Ureter (tissue), 1 donor: ENCODE measurements at places on chromosomes 12 and 14. TPM values are rescaled to one million over a fixed set of nuclear protein-coding genes. Genes with fewer than 3 reads are reported as not detected.
A peak's percentile ranks its signal among the peaks of the same experiment; 100 is the strongest.

GRCh38 chr12:79296871-79297270 lies 393.9 kb downstream of the PAWR start:
- no peak for DNase-seq

Gene ABCD4
- 65.3 TPM for total RNA-seq

- no peak for DNase-seq
Measured at GRCh38 chr14:81123811-81124210, 96.9 kb downstream of the GTF2A1 start.

- DNase-seq = no peak
Measured at GRCh38 chr12:68449196-68449595, 117.0 kb upstream of the MDM1 start.

Gene GUCY2C
- total RNA-seq = not detected

- DNase-seq = no peak
Measured at GRCh38 chr12:32270818-32271710, 128.3 kb upstream of the FGD4 start.

DNA sequence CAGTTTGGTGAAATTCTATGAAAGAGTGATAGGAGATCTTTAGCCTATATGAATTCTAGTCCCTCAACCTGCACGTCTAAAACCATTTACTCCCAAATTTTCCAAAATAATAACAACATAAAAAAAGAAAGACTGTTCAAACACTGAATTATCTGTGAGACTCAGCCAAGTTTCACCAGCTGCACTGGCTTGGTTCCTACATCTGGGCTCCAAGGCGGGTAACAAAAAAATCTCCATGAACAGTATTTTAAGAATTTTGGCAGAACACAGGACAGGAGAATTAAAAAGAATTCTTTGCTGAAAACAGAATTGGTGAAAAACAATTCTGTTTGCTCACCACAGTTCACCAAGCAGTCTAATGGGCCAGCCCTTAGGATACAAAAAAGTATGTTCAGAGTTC lies 536.8 kb upstream of the ATP2B1 start:
- DNase-seq = no peak

DNA sequence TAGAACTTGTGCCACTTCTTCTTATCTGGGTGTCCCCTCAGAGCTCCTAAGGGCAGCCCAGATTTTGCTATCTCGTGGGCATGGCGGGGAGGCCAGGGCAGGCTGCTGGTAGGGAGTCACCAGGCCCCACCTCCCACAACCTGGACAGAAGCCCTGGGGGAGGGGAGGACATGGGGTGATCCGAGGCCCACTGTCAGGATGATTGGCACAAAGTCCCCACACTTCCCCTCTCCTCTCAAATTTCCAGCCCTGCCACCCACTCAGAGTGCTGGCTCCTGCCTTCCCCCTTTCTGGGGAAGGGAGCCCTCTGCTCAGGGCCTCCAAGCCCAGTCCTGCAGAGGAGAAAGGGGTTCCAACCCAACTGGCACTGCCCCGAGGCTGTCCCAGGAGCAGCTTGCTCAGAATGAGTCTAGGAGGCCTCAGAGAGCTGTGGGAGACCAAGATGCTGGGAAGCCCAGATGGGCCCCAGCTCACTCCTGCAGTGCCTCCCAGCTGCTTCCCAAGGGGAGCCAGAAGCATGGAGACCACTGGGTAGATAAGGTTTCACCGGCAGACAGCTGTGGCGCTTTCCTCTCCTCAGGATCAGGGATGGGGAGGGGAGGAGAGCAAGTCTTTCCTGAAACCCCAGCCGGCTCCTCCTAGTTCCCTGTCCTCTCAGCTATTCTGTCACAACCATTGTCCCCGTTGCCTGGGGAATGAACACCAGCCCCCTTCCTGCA lies 82.8 kb downstream of the B4GALNT3 start:
- DNase-seq = no peak

GRCh38 chr14:104442631-104443390 lies 136.8 kb upstream of the C14orf180 start:
- no peak for DNase-seq

GRCh38 chr12:15289192-15289591 lies 33.1 kb upstream of the PTPRO start:
- DNase-seq = no peak

Gene P2RX2
- total RNA-seq = 0.36 TPM

Gene RAB15
- total RNA-seq = 71.4 TPM

Gene CD27
- total RNA-seq = 2.6 TPM

DNA sequence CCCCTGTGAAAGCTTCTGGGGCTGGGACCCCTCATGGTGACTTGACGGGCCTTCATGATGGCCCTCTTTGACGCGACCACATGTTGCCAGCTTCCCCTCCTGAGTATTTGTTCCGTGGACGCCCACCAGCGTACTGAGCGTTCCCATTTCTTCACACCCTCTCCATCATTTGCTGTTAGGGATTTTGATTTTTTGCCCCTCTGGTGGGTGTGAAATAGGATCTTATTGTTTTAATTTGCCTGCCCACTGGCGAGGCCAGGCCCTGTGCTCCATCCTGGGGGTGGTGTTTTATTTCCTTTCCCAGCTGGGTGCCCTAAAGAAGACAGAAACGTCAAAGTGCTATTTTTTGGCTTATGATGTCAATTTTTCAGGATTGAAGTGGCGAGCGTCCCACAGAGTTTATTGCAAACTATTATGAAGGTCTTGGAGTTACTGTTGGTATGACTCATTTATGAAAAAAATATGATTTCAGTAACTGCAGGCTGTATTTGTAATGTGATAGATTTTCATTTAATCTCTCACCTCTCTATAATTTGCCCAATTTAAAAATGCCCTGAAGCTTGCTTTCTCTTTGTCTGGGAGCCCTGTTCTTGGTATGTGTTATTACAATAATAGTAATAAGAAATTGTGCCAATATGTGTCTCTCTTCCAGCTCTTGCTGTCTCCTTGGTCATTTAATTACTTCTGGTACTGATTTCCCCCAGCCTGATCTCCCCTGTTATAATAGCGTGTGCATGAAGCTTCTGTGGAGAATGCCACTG lies 99.6 kb downstream of the SLC25A47 start:
- no peak for DNase-seq

DNA sequence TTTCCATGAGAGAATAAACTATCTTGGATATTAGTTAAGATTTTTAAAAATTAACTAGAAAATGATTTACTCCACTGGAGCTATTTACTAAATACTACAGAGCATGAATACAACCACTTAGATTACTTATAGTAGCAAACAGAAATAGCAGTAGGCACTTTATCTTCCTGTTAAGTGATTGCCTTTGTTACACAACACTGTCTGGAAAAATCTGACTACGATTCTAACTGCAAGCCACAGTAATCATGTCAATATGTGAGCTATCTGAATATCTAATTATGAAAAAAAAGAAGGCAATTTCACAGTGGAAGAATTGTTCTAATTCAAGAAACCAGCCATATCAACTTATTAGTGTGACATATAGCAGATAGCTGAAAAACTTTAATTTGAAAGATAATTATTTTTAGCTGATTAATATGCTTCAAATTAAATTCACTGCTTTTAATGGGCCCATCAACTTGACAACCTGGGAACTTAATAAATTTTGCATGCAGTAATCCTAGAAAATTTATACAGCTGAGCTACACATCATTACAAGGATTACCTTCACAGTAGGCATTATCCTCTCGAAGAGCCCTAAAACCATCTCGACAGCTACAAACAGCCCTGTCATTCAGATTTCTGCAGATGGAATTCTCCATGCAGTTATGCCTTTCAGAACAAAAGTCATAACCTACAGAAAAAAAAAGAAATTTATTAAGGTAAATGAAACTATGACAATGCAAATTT lies 172.8 kb downstream of the NELL2 start:
- DNase-seq = no peak

GRCh38 chr12:25151476-25151875 lies 43.5 kb downstream of the DNAI7 start:
- peak; percentile 65 for DNase-seq

DNA sequence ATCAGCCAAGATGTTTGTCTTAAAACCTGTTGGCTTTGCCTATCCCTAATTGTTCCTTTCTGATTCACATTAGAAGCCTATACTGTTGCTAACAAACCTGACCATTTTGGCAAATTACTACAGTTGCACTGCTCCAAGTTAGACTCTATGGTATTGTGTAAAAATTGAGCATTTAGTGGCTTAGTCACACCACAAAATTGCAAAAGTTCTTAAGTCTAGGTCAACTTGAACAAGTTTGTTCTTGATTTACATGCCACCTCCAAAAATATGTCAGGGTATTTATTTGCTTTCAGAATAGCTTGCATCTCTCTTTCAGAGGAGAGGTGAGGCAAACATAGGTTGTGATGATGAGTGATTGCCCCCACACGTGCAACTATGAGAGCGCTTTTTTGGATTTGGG lies 27.0 kb upstream of the PTHLH start:
- DNase-seq = no peak

Gene CIROP
- not detected for total RNA-seq

GRCh38 chr14:102471921-102472790 lies 37.4 kb downstream of the ANKRD9 start:
- DNase-seq = no peak

DNA sequence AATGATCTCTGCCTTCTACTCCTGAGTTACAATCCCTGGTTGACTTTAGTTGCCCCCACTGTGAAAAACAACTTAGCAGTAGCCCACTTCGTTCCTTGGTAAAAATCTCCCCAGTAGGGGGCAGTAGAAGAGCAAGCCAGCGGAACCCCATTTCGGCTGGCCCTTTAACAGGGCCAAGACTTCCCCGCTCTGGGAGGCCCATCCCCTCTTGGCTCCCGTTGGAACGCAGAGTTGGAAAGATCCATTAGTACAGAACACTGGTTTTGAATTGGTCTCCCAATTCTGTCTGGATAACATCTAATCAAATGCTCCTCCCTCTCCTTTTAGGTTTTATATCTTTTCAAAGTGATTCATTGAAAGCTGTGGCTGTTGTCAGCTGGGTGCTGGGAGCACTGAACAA lies 1133.3 kb downstream of the BCL11B start:
- no peak for DNase-seq

DNA sequence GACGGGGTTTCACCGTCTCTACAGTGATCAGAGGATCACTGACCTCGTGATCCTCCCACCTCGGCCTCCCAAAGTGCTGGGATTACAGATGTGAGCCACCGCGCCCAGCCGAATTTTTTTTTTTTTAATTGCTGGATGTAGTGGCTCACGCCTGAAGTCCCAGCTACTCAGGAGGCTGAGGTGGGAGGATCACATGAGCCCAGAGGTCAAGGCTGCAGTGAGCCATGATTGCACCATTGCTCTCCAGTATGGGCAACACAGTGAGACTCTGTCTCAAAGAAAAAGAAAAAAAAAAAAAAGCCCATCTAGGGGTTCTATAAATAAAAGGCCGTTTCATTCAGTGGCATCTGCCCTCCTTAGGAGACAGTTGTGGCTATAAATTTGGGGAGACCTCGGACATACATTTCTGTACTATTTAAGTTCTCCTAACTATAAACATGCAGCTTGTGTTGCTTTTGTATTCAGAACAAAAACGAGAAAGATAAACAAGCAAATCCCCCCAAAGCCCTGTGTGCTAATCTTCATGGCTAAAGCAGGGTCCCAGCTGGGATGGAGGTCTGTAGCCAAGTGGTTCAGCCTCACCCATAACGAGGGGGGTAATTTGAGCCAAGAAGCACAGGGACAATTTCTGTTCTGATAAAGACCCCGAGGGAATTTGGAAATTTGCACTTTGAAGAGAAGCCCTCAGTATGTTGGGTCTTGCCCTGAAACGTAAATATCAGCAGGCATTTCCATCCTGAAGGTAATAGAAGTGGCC lies 35.0 kb upstream of the BCL7A start:
- no peak for DNase-seq

DNA sequence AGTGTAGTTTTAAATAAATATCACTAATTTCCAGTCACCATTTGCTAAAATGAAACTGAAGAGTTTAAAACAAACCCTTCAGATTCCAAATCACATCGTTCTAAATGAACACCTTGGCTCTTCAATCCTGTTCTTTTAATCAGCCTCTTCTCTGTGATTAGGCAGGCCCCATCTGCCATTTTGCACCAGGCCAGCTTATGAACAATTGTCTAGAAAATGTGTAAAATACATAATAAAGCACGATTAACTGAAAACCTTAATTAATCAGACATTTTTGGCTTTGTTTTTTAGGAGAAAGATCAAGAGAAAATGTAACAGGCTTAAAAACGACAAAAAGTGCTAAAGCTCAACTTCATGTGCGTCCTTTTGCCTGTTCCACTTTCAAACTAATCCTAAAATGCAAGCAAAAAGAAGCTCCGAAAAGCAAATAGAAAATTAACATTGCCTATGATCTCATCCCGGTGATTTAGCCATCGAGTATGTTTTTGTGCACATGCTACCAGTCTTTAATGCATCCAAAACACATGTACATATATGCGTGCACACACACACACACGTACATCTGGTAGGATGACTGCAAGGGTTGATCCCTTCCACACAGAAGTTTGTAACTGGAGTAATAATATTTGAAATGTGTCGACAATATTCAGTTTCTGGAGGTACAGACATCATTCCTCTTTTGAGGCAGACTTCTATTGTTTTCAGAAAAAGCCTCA lies 288.6 kb downstream of the FOXN3 start:
- DNase-seq = no peak

DNA sequence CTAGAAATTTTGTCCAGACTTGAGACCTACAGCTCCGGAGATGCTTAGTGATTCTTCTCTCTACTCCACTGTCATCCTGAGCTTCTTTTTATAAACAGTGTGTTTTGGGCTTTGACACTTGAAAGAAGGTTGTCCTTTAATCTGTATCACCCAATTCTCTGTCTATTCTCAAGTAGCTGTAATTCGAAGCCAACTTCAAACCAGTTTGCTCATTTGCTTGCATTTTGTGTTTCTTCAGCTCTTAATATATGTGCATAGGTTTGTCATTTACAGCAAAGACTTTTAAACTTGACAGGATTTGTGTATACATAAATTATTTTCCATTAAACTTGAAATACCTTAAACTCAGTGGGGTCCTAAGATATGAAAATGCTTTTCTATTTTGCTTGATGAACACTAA lies 16.4 kb upstream of the MYBPC1 start:
- no peak for DNase-seq

GRCh38 chr12:20262119-20262518 lies 106.2 kb upstream of the PDE3A start:
- no peak for DNase-seq

DNA sequence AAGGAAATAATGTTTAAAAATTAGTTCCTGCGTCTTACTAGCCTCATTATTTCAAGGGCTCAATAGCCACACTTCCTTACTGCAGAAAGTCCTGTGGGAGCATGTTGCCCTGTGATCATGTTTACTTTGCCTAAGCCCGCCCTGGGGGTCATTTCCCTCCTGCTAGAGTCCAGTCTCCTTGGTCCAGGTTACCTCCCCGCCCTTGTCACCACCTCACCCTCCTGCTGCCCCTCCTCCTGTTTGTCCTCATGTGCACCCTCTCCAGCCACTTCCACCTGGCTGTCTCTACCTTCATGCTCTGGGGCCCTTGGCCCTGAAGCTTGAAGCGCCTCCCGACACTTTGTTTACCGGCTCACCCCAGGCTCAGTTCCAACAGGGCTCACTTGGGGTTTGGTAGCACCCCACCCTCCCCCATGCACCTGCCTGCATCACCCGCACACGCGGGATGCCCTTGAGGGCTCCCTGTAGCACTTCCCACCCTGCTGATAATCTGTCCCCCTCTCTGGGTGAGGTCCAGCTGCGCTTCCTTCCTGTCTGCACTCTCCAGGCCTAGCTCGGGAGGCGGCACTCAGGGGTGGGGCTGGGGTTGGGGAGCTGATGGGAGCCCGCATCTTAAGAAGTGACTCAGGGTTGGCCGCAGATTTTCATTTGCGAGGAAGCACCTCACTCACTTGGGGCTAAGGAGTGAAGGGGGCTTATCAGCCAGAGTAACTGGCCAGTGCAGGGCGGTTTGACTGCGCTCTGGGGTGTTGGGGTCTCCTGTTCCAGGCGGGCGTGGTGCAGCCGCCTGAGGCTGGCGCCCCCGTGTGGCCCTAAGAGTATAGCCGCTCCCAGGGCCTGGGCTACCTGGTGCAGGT lies 40.1 kb downstream of the SMIM41 start:
- DNase-seq = no peak
